Activated B cell treated with CpG ODN at 0.5 μM for 24 hours (primary cell): ENCODE measurements at places on chromosomes 2 and 18.

GRCh38 chr2:151679994-151680393 lies 54.3 kb downstream of the NEB start:
- no peak for DNase-seq

DNA sequence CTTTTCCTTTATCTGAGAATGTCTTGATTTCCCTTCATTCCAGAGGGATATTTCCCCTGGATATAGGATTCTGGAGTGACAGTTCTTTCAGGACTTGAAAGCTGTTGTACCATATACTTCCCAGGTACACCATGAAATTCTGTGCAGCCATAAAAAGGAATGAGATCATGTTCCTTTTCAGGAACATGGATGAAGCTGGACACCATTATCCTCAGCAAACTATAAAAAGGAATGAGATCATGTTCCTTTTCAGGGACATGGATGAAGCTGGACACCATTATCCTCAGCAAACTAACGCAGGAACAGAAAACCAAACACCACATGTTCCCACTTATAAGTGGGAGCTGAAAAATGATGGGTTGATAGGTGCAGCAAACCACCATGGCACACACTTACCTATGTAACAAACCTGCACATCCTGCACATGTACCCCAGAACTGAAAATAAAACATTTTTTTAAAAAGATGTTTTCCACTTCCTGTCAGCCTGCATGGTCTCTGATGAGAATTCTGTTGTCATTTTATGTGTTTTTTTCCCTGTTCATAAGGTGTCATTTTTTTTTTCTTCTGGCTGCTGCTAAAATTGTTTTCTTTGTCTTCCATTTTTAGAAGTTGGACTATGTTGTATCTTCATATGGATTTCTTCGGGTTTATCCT lies 133.3 kb downstream of the DNAH6 start:
- DNase-seq: no peak

- no peak for DNase-seq
These were observed 8.8 kb downstream of the RDH14 start for GRCh38 chr2:18551623-18552022.

GRCh38 chr2:173101687-173102086 lies 26.0 kb downstream of the MAP3K20 start:
- DNase-seq: no peak

DNA sequence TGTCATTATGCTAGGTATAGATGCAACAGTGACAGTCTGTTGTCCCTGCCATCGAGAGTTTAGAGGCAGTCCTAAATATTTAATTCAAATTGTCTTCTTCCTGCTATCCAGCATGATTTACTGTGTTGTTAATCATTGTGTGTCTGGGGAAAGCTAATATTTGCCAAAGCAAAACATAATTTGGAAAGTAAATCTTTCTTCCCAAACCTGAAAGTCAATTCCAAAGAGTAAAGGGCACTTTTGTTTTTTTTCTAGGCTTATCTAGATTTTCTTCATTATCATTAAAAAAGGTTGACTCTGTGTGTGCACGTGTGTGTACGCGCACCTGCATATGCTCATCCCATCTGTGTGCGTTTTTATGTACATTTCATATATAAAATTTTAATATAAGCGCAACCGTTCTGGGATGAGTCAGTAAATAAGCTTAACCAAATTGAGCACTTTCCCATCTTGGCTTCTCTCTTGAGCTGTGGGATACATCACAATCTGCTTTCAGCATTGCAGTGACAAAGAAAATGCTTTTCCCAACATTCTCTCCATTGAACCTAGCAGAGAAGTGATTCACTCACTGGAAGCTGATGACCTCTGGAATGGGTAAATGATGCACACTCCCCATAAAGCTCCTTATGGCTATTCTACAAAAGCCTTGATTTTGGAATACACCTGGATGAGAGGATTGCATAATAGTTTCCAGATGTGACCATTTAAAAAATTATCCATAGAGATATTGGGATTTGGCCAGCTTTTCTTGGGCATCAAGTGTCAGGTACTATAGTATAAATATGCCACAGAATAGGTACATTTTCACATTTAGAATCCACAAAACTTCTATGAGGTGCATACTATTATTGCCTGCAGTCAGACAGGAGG lies 488.4 kb downstream of the ADCYAP1 start:
- no peak for DNase-seq

- DNase-seq: no peak
These were observed 29.7 kb downstream of the MAP3K2 start for GRCh38 chr2:127358044-127358443.

GRCh38 chr2:206836722-206837121 lies 71.3 kb downstream of the FASTKD2 start:
- no peak for DNase-seq

DNA sequence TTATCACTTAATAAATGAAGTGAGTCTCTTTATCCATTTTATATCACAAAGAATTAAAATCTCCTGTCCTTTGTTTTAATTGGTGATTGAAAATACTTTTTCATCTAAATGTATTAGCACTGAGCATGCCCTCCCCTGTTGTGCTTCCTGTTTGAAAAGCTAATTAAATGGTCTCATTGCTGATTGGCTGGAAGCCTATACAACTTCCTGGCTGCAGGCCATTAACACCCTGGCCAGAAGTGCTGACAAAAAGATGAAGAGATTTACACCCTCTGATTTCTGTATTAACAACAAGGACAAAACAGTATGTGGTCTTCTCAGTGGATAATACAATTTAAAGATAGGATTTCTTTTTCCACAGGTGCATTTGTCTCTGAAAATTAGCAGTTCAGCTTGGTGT lies 548.0 kb downstream of the DCC start:
- no peak for DNase-seq

DNA sequence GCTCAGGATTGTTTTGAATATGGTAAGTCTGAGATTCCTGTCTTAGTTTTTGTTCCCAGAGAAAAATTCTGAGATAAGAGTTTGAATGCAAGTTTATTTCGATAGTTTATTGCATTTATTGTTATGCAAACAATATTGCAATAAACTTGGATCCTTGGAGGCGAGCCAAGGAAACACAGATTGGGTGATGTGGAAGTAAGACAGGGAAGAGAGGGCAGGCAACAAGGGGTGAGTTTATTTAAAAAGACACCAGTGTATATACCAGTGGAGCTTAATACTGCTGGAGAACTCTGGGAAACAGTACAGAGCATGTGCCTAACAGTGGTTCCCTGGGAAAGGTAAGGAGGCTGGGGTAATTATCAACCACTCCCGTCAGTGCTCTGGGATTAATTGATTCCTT lies 87.5 kb upstream of the NEDD4L start:
- no peak for DNase-seq

DNA sequence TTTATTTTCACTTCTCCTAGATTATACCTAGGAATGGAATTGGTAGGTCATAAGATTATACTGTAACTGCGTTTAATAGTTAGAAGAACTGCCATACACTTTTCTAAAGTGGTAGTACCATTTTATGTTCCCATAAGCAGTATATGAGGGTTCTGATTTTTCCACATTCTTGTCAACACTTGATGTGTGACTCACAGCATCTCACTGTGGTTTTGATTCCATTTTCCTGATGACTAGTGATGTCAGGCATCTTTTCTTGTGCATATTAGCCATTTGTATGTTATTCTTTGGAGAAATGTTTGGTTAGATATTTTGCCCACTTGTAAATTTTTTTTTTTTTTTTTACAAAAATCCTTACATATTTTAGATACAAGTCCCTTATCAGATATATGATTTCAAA lies 2.3 kb downstream of the DCAF17 start:
- no peak for DNase-seq

DNA sequence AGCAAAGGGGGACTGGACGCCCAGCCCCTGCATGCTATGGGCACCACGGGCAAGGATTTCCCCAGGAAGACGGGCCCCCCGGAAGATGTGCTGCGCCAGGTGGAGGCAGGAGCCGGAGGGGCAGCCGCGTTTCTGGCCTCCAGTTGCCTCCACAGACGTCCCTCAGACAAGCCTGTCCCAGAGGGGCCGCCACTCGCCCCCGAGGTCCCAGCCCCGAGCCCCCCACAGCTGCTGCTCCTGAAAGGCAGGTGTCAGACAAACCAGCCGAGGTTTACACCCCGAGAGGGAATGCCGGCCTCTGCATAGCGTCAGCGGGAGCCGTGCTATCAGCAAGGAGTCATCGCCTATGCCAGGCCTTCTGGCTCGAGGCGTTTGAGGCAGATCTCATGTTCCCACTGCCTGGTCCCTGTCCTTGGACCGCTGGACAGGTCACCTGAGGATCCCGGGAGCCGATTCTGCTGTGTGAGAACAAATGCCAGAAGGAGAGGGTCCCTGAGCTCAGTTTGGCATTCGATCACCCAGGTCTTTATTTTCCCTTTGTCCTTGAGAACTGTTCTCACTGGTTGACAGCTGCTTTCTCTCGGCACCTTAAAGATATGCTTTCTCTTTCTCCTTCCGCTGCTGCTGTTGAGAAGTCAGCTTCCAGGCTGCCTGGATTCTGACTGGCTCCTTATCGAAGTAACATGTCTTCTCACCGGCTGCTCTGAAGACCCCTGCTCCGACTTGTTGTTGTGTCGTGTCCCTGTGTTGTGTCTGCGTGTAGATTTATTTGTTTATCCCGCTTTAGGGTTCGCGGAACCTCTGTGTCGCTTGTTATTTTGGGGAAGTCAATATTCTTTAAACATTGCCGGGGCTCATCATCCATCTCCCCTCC lies 20.6 kb downstream of the CROCC2 start:
- peak; percentile 12 for DNase-seq

GRCh38 chr2:205686056-205686782 lies 3.9 kb downstream of the NRP2 start:
- DNase-seq: no peak

DNA sequence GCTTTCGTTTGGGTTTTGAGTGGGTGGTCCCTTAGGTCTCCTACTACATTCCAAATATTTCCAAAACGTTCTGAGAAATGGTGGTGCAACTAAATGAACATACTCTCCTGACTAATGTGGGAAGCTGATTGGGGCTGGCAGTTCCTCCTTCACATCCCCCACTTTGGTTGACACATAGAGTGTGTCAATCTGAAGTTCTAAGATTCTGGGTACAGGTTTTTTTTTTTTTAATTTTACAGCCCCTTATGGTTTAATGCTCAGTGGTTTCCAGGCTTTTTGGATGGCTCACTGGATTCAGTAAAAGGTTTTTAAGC lies 58.4 kb upstream of the ITGB6 start:
- DNase-seq: no peak

GRCh38 chr18:987325-988186 lies 82.9 kb downstream of the ADCYAP1 start:
- no peak for DNase-seq

- DNase-seq: no peak
These were observed 135.8 kb upstream of the DSEL start for GRCh38 chr18:67652288-67652687.

- DNase-seq: no peak
These were observed 2.1 kb downstream of the ST8SIA5 start for GRCh38 chr18:46754661-46755292.

- no peak for DNase-seq
These were observed 1225.3 kb upstream of the CHAC2 start for GRCh38 chr2:52542297-52542696.

GRCh38 chr18:37396971-37397720 lies 168.5 kb downstream of the CELF4 start:
- no peak for DNase-seq

DNA sequence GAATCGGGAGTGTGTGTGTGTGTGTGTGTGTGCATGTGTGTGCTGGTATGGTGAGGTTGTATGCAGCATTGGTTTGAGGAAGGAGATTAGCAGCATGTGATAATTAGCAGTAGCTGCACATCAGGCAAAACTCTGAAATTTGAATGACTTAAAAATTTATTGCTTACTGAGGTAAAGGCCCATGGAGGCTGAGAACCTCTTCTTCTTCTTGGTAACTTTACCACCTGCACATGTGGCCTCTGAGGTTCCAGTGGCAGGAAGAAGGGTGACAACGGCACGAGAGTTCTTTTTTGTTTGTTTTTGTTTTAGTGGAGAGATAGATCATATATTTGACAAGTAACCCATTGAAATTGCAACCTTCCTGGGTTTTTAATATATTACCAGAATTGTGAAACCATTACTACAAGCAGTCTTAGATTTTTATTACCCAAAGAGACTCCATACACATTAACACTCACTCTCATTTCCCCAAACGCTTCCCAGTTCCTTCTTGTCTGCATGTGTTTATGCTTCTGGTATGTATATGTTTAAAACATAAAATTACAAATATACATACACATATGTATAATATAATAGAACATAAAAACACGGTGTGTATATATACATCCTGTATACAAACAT lies 292.1 kb downstream of the PTGR3 start:
- DNase-seq: no peak

DNA sequence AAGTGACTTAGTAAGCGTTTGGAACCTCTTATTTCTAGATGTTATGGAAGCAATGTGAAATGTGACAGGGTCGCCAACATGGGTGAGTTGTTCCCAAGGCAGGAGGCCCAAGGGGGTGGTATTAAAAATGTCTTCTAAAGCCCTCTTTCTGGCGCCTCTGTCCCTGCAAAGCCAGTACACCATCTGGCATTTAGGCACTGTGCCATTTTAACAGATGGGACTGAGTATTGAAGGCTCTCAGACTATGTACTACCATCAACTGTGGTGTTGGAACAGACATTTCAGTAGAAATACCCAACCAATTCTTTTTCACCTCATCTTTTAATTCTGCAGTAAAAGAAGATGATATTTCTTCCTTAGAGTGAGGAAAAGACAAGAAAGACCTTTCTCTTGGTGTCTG lies 384.5 kb upstream of the MMADHC start:
- no peak for DNase-seq

DNA sequence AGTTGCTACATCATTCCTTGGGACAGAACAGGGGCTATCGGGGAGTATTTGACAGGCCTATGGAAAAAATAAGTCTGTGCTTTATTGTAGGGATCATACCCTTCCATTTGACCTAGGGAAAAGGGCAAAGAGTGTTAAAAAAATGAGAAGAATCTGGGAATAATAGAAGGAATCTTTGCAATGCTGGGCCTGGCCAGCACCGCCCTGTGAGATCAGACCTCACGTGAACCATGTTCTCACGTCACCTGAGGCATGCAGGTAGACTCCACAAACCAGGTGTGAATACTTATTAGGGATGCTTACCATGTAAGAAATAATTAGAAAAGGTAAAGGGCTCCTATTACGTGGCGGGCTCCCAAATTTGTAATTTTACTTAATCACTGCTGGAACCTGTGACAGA lies 177.5 kb upstream of the GATA6 start:
- no peak for DNase-seq

- DNase-seq: no peak
These were observed 23.3 kb downstream of the TRABD2A start for GRCh38 chr2:84857566-84857965.

DNA sequence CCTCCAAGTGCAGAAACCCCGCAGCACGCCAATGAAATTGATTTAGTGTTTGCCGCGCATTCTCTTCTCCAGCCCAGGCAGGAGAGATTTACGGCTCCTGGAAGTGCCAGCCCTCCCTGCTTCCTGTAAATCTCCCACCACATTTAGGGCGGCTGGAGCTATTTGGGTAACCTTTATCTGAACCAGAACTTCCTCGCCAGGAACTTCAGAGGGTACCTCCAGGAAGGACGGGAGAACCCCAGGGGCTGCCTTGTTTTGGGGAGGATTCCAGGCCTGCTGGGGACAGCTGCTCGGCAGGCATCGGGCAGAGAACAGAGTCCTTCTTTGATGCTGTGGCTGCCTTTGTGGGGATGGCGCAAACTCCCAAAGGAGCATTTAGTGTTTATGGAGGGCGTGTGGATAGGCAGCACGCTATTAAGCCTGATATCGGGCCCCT lies 122.0 kb upstream of the MYCN start:
- DNase-seq: no peak

- no peak for DNase-seq
These were observed 30.1 kb downstream of the WDFY1 start for GRCh38 chr2:223915071-223915470.
